ENCODE measurements at places on chromosomes 11 and 22.

GRCh38 chr11:44409558-44410236 is 99.8 kb upstream of the ALX4 start:
- no peak for DNase-seq

GRCh38 chr11:57501953-57502352 is 13.5 kb downstream of the SLC43A1 start:
- no peak for DNase-seq

DNA sequence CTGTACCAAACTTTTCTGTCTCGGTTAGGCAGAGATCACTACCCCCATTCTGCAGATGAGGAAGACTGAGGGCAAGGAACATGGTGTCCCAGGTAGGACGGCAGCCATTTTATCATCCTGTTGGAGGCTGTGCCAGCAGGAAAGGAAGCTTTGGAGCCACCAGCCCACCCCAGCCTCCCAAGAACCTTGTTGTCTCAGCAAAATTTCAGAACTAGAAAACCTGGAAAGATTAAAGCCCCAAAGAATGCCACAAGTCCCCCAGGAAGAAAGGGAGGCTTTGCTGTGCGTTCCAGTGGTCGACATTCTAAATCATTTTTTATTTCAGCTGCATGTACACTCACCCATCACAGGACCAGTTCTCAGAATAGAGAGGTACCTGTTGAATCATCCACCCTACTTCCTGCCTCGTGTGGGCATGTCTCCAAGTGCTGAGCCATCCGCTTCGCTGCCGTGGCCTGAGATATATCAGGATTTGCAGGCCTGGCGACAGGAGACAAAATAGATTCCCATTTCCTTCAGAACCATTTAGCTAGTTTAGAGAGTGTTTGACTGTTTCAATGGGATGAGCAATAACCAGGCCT is 13.0 kb upstream of the EIF3D start:
- no peak for DNase-seq

DNA sequence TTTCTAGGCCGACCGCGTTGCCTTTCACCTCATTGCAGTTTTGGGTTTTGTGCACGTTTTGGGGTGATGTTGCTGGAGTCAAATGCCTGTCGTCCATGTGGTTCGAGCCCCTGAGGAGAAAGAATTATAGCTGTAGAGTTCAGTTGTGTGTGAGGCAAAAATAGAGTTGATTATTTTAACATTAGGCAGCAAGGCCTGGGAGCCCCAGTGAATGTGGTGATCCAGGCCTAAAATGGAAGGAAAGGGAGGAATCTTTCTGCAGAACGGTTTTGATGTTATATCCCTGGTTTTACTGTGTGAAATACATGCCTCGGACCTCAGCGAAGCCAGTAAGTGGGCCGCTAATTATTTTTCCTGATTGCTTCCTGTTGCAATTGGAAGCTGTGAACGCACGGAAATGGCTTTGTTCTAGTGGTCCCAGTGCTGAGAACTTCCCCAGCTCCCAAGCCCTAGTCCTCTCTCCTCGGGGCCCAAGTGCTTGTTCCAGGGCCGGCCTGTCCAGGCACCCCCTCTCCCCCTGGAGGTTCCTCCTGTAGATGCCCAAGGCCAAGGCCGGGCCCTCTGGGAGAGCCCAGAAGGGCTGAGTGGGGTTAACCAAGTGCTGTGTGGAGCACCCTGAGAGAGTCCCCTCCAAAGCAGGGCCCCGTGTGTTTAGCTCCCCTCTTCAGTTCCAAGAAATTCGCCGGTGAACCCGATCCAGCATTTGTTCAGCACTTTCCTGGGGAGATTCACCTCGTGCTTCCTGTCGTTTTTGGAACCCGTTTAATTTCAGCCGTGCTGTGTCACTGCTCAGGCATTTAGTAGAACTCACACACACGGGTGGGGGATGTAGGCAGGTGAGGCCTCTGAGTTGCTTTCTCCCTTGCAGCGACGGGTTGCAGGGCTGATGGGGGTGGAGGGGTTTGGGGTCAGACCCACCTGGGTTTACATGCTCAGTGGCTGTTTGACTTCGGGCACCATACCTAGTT is 2.1 kb downstream of the LRP5 start:
- DNase-seq, result peak; percentile 58

DNA sequence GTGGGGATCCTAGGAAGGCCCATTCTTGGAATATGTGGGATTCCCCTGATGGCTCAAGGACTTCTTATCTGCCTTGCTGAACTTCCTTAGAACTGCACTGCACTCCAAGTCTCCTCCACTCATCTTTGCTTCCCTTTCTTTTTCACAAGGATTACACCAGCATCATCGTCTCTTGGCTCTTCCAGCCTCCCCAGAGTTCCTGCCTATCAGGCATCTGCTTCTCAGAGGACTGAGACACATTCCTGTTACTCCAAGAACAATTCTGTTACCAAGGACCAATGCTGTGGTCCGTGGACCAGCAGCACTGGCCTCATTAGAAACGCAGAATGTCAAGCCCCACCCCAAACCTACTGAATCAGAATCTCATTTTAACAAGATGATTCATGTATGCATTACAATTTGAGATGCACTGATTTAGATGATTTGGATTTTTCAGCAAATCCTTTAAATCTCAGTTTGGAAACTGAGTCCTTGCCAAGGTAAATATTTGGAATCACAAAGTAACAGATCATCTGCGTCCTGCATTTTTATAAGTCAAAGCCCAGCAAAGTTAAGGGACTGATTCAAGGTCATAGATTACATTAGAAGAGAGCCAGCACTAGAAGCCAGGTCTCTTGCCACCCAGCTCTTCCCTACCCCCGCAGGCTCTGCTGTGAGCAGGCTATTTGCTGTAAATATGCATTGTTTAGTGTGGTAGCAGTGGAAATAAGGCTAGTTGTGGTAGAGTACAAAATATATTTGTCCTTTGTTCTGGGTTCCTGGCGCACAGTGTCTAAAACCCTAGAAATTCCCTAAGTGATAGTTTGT is 110.9 kb downstream of the SWAP70 start:
- DNase-seq, result no peak

DNA sequence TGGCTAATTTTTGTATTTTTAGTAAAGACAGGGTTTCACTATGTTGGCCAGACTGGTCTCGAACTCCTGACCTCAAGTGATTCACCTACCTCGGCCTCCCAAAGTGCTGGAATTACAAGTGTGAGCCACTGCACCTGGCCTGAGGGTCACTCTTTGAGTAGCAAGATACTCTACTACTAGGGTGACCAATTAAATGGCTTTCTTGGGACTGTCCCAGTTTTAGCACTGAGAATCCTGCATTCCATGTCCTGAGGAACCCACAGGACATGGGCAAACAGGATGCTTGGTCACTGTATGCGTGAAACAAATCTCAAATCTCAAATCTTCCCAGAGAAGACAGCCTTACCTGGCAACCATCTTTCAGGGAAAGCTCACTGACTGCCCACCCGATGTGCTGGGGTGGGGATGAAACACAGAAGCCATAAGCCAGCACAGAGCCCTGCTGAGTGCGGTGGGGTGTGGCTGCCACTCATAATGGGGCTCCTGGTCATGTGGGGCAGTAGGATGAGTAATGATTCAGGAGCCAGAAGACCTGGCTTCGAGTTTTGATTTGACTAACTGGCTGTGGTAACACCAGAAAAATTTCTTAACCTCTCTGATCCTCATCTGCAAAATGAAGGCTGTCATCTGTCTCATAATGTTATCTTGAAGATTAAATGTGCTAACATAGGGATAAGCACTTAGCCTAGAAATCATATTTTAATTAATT is 11.5 kb downstream of the CLMP start:
- DNase-seq, result no peak

GRCh38 chr11:56885177-56885576 is 103.5 kb upstream of the OR5AK2 start:
- DNase-seq, result no peak

Data from right kidney (tissue), 9 donors.